Stimulated activated CD4-positive, alpha-beta T cell treated with anti-CD3 and anti-CD28 coated beads, Interleukin-4, amount 100 ng/mL, for 1 hour (primary cell): ENCODE measurements at places on chromosomes 7 and 10.

DNA sequence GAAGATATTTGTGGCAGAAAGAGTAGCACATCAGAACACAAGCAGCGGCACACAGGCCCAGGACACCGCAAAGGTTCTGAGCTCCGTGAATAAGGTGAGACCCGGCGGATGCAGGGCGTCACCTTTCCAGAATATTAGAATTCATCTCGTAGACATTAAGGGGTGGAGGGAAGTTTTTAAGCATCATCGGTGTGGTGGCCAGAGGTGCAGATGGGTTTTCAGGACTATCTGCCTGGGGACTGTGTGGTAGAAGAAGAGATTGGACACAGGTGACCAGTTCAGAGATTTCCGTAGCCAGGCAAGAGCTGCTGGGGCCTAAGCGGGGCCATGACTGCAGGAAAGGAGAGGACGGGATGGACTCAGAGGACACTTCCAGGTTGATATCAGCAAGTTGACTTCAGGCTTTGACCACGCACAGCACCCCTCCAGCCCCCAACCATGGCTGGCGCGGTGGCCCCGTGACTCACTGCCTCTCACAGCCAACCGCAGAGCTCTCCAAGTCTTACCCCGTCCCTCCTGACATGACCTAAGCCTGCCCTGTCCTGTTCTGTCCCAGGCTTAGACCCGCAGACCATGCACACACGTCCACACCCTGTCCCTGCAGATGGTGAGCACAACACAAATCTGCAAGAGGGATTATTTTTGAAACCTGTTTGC lies 97.2 kb downstream of the OAT start:
- no peak for DNase-seq

DNA sequence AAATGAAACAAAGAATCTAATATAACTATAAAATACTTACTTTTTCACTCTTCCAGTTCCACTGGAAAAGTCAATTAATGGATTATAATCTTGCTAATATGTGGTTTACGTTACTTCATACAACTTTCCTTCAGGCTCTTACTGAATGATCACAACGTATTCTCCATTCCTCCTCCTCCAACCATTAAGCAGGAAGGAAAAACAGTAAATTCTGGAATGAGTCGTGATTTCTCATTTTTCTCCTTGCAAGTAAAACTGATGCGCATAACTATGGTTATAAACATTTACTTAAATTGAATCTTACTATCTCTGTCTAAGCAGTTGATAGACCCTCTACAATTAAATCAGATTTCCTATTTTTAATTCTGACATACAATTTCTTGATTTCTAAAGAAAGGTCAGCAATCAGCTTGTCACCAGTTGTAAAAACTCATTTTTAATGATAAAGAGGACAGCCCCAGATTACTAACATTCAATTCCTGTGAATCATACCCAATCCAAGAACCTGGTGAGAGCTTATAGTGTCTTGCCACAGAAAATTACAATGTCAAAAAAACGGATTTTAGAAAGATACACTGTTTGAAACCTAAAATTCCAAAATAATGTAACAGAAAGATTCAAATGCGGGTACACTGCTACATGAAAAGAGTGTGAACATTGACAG lies 64.3 kb downstream of the EZH2 start:
- no peak for DNase-seq

- DNase-seq, result no peak
Measured at GRCh38 chr10:126909147-126909546, 3.9 kb downstream of the DOCK1 start.

DNA sequence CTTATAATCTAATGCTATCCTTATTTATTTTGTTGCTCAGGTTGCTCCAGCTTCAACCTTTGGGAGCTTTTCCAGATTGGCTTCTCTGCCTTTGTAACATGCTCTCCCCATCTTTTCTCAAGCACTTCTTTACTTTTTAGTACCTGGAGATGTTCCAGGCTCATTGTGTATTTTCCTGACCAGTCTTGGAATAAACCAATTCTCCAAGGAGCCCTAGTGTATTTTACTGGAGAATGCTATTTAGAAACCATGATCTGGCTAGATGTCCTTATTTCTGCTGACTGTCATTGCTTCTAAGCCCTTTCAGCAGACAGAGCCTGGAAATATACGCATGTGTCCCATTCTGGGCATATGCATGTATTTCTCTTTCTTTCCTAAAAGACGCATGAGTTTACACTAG lies 95.7 kb downstream of the EMX2 start:
- no peak for DNase-seq

- no peak for DNase-seq
Measured at GRCh38 chr10:85317827-85318226, 989.4 kb downstream of the CCSER2 start.

- DNase-seq, result no peak
Measured at GRCh38 chr7:49244543-49244942, 320.2 kb downstream of the CDC14C start.

DNA sequence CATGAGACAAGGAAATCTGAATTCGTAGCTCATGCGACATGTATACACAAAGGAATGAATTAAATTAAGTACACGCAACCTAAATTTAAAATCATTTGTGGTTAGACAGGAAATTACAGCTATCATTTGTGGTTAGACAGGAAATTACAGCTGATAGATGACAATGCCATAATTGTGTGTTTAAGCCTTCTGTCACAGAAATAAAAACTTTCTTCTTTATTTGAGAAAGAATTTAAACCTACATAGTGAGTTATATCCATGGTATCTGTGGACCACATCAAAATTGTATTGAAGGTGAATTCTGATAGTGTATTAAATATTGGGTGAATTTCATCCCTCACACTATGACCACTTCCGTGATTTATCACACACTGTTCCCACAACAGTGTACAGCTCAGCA lies 362.9 kb downstream of the MAGI2 start:
- DNase-seq, result no peak

DNA sequence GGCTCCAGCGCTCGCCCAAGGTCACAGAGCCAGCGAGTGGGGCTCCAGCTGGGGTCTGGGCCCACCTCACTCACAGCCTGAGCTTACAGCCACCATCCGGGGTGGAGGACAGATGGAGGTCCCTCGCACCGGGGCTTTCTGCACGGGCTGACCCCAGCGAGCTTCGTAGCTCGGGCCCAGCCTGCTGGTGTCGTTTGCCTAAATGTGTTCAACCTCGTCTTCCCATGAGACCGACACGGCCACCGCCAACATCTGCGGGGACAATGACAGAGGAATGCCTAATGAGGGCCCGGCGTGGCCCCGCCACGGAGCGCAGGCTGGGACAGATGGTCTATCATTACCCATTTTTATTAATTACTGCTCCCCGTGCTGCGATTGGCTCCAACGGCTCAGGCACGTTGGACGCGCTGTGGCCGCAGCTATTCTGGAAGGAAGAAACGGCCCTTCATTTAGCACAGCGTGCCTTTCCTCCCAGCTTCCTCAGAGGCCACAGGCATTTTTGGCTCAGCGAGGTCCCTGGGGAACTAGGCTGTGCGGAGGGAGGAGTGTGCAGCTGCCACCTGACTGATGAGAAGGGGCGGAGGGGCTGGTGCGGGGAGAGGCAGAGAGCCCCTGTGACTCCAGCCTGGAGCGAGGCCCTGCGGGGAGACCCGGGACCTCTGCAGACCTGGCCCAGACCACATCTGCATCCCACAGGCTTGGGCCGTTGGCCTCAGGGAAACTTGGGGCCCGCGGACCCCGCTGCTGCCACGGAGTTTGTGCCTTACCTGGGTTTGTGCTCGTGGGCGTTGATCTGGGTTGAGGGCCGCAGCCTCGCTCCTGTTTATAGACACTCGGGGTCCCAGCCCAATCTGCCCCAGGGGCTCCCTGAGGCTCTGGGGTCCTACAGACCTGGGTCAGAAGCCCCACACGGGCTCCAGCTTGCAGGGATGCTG lies 22.9 kb upstream of the ELFN1 start:
- DNase-seq, result no peak
